ENCODE measurements at places on chromosomes 2 and 18.

- no peak for DNase-seq
Observed at GRCh38 chr18:24605444-24605843, 145.0 kb downstream of the HRH4 start.

GRCh38 chr18:46715062-46715461 is 41.8 kb downstream of the ST8SIA5 start:
- DNase-seq = no peak

DNA sequence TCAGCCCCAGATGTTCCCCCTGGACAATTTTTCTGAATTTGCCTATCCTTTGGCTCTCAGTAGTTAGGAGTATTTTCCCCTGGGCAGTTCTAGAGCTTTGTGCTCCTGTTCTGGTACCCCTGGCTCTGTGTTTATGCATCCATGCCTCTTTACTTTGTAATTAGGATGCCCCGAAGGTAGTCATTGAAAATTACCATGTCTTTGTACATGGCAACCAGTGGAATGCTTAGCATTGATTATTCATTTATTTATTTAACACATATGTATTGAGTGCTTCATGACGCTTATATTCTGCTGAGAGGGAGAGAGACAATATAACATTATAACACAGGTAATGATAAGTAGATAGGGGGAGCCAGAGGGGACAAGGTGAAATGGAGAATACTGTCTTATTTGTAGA is 346.5 kb downstream of the PARD3B start:
- no peak for DNase-seq

DNA sequence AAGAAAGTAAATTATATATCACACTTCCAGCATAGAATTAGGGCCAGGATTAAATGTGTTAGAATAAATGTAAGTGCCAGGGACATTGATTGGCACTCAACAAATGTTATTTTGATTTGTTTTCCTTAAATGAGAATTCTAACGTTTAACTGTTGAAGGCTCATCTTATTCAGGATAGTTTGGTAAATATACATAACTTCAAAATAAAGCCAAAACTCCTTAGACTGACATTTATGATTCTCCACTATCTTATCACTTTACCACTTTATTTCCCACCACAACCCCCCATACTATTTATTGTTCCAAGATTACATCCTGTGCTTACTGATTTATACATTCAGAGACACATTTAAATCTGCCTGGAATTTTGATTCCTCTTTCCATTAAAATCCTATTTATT is 769.5 kb upstream of the CDH2 start:
- DNase-seq = no peak

- DNase-seq = no peak
Observed at GRCh38 chr2:241458687-241459086, 49.7 kb downstream of the STK25 start.

GRCh38 chr18:24726727-24727492 is 266.5 kb downstream of the HRH4 start:
- peak; percentile 69 for DNase-seq

DNA sequence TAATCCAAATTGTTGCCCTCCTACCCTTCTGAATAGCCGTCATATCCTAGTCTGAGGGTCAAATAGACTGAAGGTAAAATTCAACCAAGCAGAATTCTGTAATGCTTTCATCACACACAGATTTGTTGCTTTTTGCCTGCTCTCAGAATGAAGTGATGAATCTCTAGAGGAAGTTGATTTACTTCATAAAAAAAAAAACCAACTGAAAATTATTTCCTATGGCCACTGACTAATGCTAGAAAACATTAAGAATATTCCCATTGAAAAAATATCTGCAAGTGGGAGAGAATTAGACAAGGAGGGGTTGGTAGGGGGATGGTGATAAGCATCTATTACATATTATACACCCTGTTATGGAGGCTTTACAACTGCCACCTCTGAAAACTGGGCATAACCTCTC is 2.3 kb upstream of the IL1RL2 start:
- no peak for DNase-seq

DNA sequence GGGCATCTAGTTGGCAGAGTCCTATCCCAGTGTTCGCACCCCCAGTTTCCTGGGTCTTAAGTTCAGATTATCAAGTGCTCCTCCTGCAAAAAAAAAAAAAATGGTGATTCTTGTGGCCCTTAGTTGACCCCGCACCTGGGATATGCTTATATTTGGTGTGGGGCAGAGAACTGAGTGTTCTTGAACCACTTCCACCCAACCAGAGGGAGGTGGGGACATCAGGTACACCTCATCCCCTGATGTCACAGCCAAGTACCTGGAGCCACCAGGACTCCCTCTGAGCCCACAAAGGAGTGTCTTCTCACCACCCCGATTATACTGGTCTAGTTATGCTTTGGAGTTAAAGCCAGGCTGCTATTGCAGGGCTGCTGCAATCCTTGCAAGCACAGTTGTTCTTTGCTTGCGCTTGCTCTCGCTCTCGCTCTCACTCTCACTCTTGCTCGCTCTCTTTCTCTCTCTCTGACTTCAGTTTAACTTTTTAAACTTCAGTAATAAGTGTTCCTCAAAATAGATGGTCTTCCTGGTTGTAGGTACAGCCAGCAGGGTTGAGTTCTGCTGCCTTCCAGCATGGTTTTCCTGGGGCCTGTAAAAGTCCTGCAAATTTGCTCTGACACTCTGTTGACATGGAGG is 265.7 kb downstream of the NEDD4L start:
- DNase-seq = no peak

- DNase-seq = peak; percentile 61
Observed at GRCh38 chr2:98463988-98464771, 19.5 kb downstream of the INPP4A start.

Data from activated CD8-positive, alpha-beta T cell treated with anti-CD3 and anti-CD28 coated beads for 36 hours (primary cell).